Stimulated activated CD4-positive, alpha-beta T cell treated with anti-CD3 and anti-CD28 coated beads, Interleukin-12 subunit alpha, Interleukin-12 subunit beta, amount 100 ng/mL, for 4 hours (primary cell): ENCODE measurements at places on chromosomes 11 and 22.
A peak's percentile ranks its signal among the peaks of the same experiment; 100 is the strongest.

DNA sequence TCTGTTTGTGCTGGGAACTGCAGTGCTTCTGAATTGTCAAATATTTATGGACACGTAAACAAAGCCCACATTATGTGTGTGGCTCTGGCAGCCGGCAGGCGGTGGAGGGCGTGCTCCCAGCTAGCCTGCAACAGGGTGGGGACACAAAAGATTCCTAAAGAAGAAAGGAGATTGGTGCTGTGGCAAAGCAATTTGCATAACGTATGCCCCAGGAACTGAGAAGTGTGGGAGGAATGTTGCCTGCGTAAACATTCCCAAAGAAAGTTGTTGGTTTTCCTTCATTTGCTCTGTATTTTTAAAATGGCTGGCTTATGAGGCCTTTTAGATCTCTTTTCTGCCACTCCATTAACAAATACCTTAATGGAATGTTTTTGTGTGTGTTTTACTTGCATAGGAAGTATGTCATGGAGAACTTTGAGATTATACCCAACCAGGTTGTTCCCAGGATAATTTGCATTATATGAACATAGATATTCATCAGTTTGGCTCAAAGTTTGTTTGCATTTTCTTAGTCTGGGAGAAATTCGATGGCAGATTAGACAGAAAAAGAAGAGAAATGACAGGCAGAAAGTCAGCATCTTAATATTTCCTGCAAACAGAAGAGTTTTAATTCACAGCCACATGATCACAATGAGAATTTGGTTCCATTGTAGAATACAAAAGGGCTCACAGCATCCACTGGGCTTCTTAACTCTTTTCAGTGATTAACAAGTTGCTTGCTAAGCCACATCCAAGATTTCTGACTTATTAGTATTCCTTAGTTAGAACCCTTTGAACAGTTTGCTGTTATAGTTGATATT lies 41.8 kb upstream of the DLAT start:
- no peak for DNase-seq

DNA sequence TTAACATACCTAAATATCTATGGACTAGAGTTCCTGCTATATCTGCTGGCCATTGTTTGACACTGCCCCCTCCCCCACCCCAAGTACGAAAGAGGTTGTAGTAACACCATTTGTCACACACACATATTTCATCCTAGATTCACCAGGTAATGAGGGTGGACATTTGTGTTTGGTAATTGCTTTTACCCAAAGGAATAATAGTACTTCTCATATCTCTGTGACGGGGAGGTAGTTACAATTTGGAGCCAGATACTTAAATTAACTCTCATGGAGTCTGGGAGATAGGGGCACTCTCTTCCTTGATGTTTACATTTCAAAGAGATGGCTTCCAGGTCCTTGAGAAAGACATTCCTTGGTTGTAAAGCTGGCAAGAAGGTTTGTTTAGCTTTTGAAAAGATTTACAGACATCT lies 38.7 kb downstream of the REXO2 start:
- no peak for DNase-seq

GRCh38 chr11:20156280-20156875 lies 3.9 kb downstream of the DBX1 start:
- DNase-seq: peak; percentile 46

DNA sequence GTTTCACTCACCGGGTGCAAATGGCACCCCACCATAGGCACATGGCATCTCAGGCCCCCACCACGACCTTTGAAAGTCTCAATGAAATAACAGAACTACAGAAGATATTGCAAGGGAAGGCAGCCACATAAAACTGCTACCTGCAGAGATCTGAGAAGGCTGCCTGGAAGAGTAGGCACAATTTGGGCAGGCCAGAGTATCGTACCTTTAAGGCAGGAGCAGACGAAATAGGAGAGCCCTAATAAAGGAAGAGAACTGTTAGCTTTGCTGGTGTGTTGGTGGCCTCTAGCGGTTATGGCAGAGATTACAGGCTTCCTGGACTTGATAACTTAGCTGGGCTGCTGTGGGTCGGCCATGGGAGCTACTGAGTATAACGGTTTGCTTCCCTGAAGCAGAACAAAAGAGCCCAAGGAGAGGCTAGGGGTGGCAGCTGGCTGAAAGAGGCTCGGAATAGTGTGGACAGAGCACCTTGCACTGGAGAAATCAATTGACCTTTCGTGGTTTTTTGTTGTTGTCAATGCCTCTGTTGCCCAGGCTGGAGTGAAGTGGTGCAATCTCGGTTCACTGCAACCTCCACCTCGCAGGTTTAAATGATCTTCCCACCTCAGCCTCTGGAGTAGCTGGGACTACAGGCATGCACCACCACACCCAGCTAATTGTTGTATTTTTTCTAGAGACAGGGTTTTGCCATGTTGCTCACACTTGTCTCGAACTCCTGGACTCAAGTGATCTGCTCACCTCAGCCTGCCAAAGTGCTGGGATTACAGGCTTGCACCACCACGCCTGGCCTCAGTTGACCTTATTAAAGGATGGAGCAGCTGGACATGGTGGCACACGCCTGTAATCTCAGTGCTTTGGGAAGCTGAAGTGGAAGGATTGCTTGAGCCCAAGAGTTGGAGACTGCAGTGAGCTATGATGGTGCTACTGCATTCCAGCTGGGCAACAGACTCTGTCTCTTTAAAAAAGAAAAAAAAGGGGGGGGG lies 4.8 kb downstream of the SDF2L1 start:
- DNase-seq: peak; percentile 64

DNA sequence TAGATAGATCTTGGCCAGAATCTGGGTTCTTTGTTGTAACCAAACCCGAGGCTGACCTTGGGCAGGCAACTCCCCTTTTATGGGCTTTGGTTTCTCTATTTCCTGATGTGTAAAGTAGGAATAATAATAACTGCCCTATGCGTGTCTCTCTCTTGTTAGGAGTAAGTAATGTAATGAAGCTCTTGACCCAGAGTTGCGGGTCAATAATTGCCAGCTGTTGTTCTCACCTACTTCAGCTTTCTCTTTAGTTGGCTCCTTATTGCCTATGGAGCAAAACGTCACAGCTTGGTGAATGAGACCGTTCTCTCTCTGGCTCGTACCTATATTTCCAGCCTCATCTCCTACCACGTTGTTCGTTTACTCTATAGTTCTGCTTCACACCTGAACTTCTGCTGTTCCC lies 56.6 kb upstream of the KIRREL3 start:
- no peak for DNase-seq

GRCh38 chr11:47905358-47906059 lies 57.4 kb upstream of the NUP160 start:
- DNase-seq: no peak

DNA sequence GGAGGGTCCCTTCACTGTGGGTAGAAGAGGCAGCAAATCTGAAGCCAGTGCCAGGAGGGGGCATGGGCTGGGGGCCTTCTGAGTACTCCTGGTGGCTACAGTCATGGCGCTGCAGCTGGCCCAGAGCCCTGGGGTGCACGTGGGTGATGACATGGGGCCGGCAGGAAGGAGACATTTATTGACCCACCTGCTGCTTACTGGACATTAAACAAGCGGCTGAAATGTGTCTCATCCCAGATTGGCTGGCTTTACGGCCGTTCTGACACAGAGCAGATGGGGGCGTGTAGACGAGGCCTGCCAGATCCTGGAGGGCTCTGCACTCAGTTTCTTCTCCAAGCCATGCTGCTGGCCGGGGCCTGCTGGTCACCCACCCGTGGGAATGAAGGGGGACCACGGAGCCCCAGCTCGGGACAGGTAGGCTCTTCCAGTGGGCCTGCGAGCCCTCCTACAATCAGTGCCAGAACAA lies 906.9 kb downstream of the BRD1 start:
- no peak for DNase-seq

- DNase-seq: no peak
Measured at GRCh38 chr11:16572945-16573344, 165.5 kb upstream of the C11orf58 start.

DNA sequence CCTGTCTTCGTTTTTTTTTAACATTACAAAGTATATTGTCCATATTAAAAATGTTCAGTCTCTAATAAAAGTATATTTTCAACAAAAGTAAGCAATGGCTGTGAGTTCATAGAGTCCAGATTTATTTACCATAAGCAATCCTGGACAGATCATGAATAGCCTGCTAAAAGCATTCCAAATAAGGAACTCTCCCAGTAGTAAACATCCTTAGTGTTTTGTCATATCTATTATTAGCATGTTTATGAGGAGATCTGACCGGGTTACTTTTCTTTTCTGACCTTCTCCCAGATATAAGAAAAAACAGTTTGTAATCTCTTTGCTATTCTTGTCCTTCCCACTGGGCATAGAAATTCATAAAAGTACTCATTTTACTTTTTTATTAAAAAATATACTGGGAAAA lies 403.9 kb upstream of the ANO3 start:
- no peak for DNase-seq

- no peak for DNase-seq
Measured at GRCh38 chr22:30841273-30841672, 127.3 kb downstream of the MORC2 start.
